ENCODE measurements at places on chromosomes 2 and 18.

GRCh38 chr2:222844323-222844722 lies 16.5 kb upstream of the ACSL3 start:
- peak; percentile 86 for DNase-seq

- DNase-seq: peak; percentile 94
Measured at GRCh38 chr2:104897515-104898184, 43.7 kb downstream of the POU3F3 start.

- DNase-seq: no peak
Measured at GRCh38 chr2:154945984-154946383, 247.5 kb downstream of the KCNJ3 start.

GRCh38 chr18:69400253-69400975 lies at the start of gene DOK6:
TSS of gene DOK6 (plus strand) at chr18:69400888.
- DNase-seq: peak; percentile 80

GRCh38 chr2:212683346-212684097 lies 144.9 kb upstream of the ERBB4 start:
- DNase-seq: no peak

DNA sequence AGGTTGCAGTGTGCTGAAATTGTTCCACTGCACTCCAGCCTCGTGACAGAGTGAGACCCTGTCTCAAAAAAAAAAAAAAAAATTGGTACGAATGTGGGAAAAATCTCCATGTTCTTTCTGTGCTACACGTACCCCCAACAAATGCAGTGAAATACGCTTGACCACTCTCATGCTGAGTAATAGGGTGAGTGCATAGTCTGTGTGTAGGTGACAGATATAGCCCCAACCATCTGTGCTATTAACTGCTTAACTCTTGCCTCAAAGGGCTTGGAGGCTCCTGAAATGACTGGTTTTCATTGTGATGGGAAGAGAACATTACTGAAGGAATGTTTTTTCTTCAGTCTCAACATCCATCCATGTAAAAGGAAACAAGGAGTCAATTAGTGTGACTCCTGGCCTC lies 15.7 kb downstream of the LYPD1 start:
- no peak for DNase-seq

- DNase-seq: no peak
Measured at GRCh38 chr18:60248336-60249330, 123.9 kb downstream of the MC4R start.

DNA sequence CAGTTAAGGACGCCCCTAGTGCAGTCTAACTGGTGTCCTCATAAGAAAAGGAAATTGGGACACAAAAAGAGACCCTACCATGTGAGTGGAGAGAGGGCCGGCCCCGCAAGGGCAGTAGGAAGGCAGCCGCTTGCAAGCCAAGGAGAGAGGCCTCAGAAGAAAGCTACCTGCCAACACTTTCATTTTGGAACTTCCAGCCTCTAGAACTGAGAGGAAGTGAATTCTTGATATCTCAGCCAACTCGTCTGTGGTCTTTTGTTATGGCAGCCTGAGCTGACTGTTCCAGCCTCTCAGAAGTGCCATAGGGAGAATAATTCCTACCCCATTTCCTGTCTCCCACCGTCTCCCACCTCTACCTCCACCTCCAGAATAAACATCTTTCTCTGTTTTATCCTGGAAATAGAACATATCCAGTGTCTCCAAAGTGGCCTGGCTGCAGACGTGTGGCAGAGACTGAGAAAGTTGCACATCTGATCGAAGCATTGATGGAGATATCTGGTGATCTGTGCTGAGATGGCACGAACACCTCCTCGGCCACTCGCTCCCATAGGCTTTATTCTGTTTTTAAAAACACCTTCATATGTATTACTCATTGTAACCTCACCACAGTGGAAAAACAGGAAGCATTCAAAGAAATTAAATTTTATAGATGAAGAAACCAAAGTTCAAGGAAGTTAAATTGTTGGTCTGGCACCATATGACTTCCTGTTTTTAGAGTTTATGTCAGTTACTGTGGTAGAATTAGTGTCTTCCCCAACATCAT lies 39.5 kb upstream of the MARCO start:
- DNase-seq: no peak

DNA sequence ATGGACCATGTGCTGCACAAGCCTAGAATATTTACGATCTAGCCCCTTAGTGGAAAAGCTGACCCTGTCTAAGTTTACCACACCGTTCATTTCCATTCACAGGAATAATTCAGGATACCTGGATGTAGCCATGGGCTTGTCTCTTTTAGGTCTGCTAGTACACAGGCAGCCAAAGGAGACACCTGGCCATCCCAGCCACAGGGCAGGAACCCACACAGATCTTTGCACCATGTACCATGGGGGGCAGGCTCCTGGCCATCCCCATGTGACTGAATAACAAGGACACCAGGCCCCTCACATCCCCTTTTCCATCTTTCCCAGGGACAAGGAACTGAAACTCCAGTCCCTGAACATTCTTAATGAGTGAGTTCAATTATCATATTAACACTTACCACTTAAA lies 467.3 kb upstream of the MYT1L start:
- DNase-seq: no peak

- no peak for DNase-seq
Measured at GRCh38 chr2:237490009-237490711, 3.1 kb downstream of the MLPH start.

DNA sequence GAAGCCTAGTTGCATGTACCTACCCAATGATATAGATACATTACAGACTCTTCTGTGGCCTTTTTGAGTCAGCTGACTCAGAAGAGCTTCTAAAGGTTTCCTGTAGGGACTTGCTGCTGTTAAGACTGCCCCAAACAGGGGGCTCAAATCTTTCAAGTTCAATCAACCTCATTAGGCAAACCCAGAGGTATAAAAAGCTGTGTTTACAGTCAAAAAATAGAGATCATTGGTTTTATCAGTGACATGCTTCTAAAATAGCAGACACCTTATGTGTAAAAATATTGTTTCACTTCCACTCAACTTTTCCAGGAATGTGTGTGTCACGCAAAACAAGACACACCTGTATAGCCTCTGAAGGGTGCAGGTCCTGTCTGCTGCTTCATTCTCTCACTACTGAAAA lies 624.3 kb upstream of the FANCL start:
- DNase-seq: no peak

GRCh38 chr2:130370490-130370889 lies 14.6 kb downstream of the PTPN18 start:
- no peak for DNase-seq

DNA sequence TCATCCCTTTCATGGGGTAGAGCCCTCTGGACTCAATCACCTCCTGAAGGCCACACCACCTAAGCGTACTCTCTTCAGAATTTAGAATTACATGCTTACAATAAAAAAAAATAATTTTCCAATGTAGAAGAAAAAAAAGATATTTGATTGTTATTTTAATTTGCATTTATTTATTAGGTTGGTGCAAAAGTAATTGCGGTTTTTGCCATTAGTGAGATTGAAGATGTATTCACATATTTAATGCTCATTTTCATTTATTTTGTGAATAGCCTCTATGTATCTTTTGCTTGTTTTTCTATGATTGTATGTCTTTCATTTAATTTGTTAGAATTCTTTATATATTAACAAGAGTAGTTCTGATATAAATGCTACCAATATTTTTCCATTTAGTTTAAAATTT lies 220.5 kb downstream of the RND3 start:
- no peak for DNase-seq

DNA sequence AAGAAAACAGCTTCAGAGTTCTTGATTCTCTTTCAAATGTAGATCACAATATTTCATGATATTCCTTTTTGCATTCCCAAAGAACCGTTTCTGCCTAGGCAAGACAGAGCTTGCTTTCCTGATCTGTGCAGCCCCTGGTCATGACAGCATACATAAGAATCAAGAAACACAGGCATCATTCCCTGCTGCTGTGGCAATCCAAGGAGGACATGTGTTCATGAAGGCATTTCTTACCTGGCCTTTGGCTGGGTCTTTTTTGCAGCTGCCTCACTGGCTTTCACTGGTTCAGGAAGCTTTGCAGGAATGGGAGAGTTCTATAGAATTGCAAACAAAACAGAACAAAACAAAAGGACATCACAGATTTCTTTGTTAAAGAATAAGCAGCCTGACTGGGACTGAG lies 87.6 kb upstream of the NFU1 start:
- DNase-seq: no peak

Measured in fibroblast of gingiva (primary cell).